ENCODE measurements at places on chromosomes 5 and 9. TPM values are rescaled to one million over a fixed set of nuclear protein-coding genes. Genes with fewer than 3 reads are reported as not detected.

ZFP2 gene
- total RNA-seq = 0.41 TPM

TXNDC8 gene
- total RNA-seq = not detected

F12 gene
- total RNA-seq = 2.2 TPM

KDM3B gene
- total RNA-seq = 59.3 TPM

CCIN gene
- not detected for total RNA-seq

SH3RF2 gene
- total RNA-seq = 0.18 TPM

PRR16 gene
- total RNA-seq = not detected

C9orf153 gene
- total RNA-seq = not detected

PCDHB8 gene
- not detected for total RNA-seq

PARP8 gene
- total RNA-seq = 23.0 TPM

CAMK2A gene
- total RNA-seq = not detected

PRRT1B gene
- not detected for total RNA-seq

ZNF483 gene
- total RNA-seq = 3.5 TPM

NEK6 gene
- total RNA-seq = 17.4 TPM

Data from activated T-helper 1 cell treated with anti-CD3 and anti-CD28 coated beads, Interleukin-12 subunit alpha, Interleukin-12 subunit beta, Interleukin-2, Interleukin-4 antibody, amounts not matched to agents 30 ng/mL and 10 ng/mL and 1 ng/mL, durations not matched to agents 14 hours and 24 hours and 36 hours (primary cell).